ENCODE measurements at places on chromosomes 2 and 18.

DNA sequence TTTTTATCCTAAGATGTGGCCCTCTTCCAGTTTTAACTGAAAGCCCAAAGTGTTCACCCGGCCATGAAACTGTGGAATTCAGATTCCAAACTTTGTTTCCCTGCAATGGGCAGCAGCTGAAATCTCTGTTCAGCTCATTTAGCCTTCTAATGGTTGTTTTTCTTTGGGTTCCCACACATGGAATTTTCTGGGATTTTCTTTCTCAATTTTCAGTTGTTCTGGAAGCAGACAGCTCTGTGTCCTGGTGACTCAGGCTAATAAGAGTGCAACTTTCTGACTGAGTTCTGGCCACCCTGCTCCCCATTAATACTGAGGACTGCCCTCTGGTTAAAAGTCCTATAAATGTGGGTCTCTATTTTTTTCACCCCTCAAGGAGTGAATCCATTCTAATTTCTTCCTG lies 78.5 kb downstream of the PMS1 start:
- DNase-seq = no peak

GRCh38 chr2:189177251-189177840 lies 2.2 kb downstream of the COL5A2 start:
- DNase-seq = no peak

- no peak for DNase-seq
Observed at GRCh38 chr2:1671916-1672315, 72.4 kb downstream of the PXDN start.

- no peak for DNase-seq
Observed at GRCh38 chr18:59488899-59489298, 129.8 kb upstream of the LMAN1 start.

DNA sequence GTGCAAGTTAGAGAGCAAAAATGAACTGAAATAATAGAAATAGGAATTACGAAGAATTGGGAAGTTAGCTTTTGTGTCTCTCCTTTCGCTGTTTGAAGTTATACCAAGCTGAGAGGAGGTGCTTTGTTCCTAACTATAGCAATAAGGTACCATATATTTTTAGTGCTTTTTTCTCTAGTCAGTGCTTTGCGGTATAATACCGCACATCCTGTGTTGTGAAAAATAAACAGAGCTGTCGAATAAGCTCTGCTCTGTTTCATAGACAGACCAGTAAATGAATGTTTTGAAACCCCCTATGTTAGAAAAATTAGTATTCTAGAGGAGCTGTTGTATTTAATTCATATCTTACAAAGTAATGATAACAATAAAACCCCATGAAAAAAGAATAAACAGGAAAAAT lies 130.8 kb downstream of the MAP4K4 start:
- DNase-seq = no peak

Data from stimulated activated CD8-positive, alpha-beta memory T cell treated with anti-CD3 and anti-CD28 coated beads, Interleukin-4, amount 100 ng/mL, for 4 hours (primary cell).